ENCODE measurements at places on chromosomes 4 and X.

DNA sequence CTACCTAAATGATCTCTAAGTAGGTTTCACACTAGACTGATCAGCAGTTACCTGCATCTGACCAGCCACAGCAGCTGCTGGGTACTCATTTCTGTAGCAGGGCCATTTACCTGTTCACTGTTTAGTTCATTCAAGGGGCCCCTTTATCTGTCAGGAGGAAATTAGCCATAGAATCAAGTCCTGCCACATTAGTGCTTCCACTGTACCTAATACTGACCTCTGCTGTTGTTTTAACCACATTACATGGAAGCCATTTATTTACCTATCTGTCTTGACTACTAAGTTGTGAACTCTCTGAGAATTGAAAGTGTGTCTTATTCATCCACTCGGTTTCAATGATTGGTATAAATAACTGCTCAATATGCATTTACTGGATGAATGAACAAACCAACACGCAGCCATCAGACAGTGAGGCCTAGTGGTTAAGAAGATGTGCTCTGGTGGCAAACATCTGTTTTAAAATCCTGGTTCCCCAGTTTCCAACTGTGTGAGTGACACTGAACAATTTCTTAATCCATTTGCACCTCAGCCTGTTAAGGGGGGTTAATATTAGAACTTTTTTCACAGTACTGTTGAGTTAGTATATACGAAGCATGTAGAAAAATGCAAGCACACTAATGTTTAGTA is 30.0 kb upstream of the ANXA5 start:
- no peak for DNase-seq

DNA sequence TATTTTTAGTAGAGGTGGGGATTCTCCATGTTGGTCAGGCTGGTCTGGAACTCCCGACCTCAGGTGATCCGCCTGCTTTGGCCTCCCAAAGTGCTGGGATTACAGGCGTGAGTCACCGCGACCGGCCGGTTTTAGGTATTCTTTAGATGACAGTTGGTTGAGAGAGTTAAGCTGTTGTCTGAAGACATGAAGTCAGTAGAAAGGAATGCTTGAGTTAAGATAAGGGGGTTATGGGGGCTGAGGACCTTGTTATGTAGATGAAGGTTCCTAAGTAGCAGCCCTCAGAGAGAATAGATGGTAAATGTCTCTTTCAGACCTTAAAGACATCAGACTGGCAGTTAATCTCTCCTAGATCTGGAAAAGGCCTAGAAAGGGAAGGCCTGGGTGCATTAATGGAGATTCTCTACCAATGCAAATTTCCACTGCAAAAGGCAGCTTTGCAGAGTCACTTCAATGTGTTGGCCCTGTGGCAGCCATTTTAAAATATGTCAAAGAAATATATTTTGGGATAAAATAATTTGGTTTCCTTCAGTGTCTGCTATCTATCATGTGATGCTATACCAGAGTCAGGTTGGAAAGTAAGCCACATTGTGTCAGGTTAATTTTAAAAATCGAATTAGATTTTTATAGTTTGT is 6.4 kb upstream of the ZNF674 start:
- no peak for DNase-seq

- no peak for DNase-seq
These were observed 76.6 kb downstream of the INTS12 start for GRCh38 chr4:105631818-105632400.

GRCh38 chr4:153215921-153216320 is 11.7 kb downstream of the TRIM2 start:
- DNase-seq = no peak

GRCh38 chr4:110108422-110108821 is 90.0 kb downstream of the ELOVL6 start:
- DNase-seq = no peak

GRCh38 chr4:180766045-180766444 is 1477.2 kb upstream of the TENM3 start:
- no peak for DNase-seq

All from chondrocyte (in vitro differentiated cells).